Stimulated activated CD4-positive, alpha-beta T cell treated with anti-CD3 and anti-CD28 coated beads, Interleukin-1b, Interleukin-23, amount 100 ng/mL, for 24 hours (primary cell): ENCODE measurements at places on chromosomes 13 and 19.

DNA sequence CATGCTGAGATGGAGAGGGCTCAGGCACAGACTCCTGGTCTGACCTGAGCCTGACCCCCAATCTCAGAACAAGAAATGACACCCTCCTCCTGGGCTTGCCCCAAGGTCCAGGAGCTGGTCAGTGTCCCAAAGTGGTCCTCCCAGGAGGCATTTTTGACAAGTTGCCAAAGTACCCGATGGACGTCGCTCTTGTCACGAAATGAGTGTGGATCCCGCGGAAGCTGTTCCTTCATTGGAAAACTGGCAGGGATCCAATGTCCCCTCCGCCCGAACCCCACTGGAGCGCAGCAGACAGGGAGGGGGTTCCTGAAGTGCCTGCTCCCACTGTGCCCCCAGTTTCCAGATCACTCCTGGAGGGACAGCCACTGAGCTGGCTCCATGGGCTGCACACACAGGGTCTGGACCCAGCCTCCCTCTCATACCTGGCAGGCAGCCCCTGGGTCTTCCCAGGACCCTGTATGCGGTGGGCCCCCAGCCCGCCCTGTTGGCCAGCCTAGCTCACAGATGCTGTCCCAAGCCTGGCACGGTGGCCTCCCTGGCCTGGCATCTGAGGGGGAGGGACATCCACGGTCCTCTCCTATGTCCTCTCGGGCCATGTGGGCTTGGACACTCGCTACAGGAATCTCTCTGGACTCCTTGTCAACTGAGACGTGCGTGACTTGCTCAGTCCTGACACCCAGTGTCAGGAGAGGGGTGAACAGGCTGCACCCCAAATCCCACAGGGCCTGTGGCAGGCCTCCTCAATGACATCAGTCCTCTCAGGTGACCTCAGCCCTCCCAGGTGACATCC, 12.8 kb upstream of the ZNF14 start:
- no peak for DNase-seq

- no peak for DNase-seq
Observed at GRCh38 chr19:48806518-48806817, 4.4 kb downstream of the BCAT2 start.

DNA sequence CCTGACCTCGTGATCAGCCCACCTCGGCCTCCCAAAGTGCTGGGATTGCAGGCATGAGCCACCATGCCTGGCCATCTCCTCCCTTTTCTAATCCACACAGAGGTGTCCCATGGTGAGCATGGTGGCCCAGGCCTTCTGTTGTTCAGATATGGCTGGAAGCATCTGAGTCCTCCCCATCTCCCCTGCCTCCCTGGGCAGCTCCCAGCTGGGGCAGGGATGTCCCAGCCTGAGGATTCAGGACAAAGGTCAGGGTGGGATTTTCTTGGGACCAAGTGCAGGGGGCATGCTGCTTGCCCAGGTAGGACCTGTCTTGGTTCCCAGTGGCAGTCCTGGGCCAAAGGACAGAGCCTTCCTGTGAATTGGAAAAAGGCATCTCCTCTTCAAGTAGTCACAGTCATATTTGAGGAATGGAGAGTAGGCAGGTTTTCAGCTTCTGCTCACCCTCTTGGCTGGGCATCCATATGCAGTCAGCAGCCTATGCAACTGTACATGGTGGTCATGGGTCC, 10.8 kb downstream of the ADGRE2 start:
- no peak for DNase-seq

- DNase-seq, result no peak
Observed at GRCh38 chr19:33048806-33049676, 15.6 kb downstream of the RHPN2 start.

DNA sequence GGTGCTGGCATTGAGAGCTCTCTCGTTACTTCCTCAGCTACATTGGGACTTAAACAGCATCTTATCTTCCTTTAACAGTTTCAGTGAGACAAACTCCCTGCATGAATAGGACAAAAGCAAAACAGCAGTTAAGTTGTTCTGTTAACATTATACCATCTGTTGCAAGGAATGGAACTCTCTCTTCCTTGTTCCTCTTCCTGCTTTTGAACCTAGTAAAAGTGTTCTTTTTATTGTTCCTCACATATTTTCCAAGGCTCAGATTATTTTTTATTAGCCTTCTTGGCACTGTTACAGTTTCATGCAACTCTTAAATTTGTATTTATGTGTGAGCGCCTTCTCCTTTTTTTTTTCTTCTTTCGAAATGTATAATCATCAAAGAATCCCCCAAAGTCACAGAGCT, 202.6 kb upstream of the UFM1 start:
- DNase-seq, result no peak

DNA sequence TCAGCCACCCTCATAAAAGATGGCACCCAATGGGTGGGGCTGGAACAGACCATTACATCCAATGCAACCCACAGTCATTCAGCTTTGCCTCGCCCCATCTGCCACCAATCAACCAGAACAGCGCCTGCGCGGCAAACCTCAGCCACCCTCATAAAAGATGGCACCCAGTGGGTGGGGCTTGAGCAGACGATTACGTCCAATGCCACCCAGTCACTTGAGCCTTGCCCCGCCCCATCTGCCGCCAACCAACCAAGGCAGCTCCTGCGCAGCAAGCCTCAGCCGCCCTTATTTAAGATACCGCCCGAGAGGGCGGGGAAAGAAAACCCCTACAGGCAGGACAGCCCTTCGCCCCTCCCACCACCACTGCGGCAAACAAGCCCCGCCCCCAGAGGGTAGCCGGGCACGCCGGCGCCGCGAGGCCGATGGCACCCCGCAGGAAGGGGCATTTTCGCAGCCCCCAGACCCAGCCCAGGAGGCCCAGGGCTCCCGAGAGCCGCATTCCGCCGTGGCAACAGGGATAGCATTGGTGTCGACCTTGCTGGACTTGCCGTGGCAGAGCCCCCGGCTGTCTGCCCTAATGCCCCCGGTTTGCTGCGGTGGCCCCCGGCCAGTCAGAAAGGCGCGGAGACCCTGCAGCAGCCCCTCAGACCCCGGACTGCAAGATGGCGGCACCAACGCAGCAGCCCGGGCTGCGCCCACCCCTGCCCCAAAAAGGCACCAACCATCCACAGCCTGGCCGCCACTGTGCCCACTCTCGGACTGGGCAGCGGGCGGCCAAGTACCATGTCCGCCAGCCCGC, 675 bp downstream of the PEG3 start:
- DNase-seq, result no peak

- no peak for DNase-seq
Observed at GRCh38 chr13:97986835-97987234, 33.4 kb downstream of the IPO5 start.

GRCh38 chr19:48833977-48834376, 2.3 kb downstream of the HSD17B14 start:
- DNase-seq, result no peak

DNA sequence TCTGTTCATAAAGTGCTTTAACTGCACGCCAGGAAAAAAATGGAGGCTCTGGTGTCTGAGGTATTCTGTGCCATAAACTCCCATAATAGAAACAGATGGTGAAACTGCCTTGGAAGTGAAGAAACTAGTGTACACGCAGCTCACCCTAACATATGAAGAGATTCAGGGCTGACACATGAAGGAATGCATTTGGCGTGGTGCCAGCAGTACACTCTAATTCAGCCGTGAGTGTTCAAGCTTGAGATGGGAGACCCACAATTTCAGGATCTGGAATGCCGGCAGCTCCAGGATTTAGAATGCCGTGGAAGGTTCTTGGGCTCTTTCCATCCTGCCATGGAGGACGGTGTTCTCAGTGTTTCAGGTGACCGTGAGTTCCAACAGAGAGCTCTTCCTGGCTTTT, 478.4 kb downstream of the TSHZ3 start:
- DNase-seq, result no peak

DNA sequence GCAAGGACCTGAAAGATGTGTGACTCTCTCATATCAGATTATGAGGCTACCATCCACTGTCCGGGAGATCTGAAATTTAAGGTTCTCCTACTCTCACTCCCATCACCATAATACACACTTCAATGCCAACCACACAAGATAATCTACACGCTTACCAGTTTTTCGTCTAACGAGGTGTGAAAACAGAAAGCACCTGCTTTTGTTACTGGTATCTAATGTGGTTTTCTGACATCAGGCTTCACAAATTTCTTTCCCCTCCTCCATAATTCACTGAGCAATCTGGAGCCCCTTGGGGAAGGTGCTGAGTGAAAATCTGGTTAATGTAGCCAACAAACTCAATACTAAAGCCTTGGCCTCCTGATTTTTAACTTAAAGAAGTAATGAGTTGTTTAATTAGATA, 10.1 kb upstream of the LRCH1 start:
- no peak for DNase-seq

GRCh38 chr19:53894707-53895106, 12.7 kb downstream of the PRKCG start:
- DNase-seq, result no peak

GRCh38 chr13:45899406-45899805, 47.9 kb upstream of the SIAH3 start:
- DNase-seq, result no peak

GRCh38 chr13:110624766-110625756, 9.7 kb downstream of the NAXD start:
- no peak for DNase-seq

DNA sequence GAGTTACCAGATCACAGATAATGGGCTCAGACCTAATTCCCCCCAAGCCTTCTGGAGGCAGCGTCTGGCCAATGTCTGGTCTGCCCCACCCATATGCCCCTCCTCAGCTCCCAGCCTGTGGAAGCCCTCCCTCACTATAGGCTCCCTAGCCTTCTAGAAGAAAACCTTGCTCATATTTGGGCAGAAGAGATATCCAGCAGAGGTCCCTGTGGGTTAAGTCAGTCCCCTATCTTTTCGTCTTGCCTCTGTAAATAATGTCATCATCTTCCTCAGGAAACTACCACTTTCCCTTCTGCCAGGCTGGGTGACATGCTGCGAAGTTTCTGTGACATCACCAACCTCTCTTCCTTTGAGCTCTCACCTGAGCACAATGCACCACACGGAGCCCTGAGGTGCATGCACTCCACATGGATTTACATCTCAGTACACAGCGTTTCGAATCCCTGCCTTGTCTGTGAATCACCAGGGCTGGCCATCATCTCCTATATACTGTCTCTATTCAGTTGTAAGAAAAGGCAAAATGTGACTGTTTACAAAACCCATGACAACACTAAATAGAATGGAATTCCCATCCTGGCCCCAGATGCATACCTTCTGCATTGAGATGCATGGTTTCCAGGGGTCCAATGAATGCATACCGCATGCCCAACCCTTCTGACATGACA, 112.8 kb downstream of the CRYL1 start:
- DNase-seq, result no peak

- no peak for DNase-seq
Observed at GRCh38 chr13:47650209-47650608, 350.9 kb downstream of the SUCLA2 start.

- no peak for DNase-seq
Observed at GRCh38 chr13:90701264-90701663, 646.2 kb upstream of the MIR17HG start.

DNA sequence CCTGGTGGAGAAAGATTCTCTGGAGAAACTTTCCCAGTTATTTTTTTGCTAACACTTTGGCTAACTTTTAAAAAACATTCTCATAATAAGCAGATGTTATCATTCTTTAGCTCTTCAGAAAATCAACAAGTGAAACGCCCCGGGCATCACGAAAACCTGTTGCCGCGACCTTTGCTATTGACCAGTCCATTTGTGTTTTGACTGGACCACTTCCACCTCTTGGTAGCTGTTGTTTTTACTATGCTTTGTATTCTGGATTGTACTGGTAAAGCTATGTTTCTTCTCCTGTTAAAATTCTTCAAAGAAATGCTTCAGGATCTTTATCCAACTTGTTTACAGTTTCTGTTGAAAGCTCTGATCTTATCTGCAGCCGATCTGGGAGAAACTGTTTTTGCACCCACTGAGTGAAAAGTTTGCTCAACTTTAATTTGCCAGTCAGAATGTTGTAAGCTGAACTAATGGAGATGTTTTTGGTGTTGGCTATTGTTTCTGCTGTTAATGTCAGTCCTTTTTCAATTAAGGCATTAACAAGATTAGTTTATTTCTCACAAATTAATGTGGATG, 23.3 kb downstream of the UFM1 start:
- DNase-seq, result no peak

GRCh38 chr19:19300613-19301012, 19.7 kb downstream of the SUGP1 start:
- no peak for DNase-seq

GRCh38 chr13:94228763-94229162, 250.7 kb downstream of the DCT start:
- no peak for DNase-seq

GRCh38 chr13:25192489-25192888, 20.4 kb upstream of the AMER2 start:
- DNase-seq, result no peak

DNA sequence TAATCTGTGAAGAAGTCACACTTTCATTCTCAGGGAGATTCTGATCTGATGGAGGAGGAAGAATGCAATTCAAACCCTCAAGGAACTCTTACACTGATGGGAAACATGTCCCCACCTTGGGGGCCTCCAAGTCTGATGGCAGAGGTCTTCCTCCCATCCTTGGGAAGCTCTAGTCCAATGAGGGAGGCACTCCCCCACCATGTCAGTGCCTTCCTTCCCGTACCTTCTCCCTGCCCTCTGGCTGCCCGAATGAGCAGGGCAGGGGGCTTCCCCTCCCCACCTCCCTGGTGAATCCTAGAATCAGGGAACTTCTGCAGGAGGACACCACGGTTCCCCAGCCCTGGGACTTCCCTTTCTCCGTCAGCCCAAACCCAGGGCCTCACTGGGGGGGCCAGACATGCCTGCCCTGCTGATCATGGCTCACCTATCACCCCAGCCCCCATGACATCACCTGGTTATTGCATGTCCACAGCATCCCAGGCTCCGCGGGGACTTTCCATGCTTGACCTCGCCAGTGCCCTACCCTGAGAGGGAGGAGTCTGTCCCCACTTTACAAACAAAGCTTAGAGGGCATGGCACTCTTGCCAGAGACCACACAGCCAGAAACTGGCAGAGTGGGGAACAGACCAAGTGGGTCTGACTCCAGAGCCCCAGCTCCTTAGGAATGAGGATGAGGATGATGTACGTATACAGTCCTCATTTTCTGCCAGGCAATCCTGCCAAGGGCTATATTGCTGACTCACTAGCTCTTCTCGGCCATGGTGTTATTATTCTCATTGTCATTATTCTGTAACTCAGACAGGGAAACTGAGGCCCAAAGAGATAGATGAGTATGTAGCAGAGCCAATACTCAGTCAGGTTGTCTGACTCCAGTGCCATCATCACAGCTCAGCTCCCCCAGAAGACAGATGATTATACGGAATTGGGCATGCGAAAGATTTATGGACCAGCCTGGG, 9.6 kb upstream of the BCL3 start:
- no peak for DNase-seq

DNA sequence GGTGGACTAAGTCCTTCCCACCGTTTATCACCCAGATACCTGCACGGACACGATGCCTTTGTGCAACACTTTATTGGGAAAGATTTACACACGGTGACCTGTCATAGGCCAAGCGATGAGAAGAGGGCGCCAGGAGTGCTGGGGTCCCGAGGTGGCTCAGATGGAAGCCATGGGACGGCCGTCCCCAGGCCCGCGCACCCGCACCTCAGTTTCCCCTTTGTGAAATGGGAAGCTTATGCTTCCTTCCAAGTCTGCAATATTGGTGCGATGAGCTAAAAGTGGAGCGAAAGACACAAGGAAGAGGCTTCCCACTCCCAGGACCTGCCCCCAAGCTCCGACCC, 369 bp upstream of the TMC4 start:
- no peak for DNase-seq
